Right hindlimb (tissue), 1 donor: ENCODE measurements at places on chromosomes 16 and 17.

- no peak for DNase-seq
Measured at GRCh38 chr16:71629278-71630016, 3.5 kb downstream of the MARVELD3 start.

DNA sequence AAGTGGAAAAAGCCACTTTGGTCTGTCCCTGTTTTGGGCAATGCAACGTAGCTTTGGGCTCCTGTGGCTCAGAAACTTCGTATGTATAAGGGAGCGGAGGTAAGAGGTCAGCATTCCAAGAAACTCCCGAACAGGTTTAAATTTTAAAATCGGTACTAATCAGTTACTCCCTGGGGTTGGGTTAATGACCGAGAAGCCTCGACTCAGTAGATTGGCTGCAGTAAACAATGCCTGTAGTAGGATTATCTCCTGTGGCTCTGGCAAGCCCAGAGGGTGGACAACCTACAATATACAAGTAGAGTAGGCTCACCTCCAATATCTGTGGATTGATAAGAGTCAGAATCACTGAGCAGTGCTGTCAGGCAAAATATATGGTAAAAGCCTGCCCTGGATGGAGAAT lies 1.6 kb upstream of the GNA13 start:
- no peak for DNase-seq

- no peak for DNase-seq
Measured at GRCh38 chr17:76063875-76064546, 8.3 kb downstream of the SRP68 start.

- no peak for DNase-seq
Measured at GRCh38 chr16:49704586-49705155, 151.2 kb downstream of the ZNF423 start.
